T-helper 2 cell treated with Interferon-gamma antibody and Interleukin-4, amounts not matched to agents 5 μg/mL and 100 μg/mL, for 36 hours (primary cell): ENCODE measurements at places on chromosomes 13 and 19.

GRCh38 chr19:22807061-22807835, 23.3 kb upstream of the ZNF99 start:
- no peak for DNase-seq

DNA sequence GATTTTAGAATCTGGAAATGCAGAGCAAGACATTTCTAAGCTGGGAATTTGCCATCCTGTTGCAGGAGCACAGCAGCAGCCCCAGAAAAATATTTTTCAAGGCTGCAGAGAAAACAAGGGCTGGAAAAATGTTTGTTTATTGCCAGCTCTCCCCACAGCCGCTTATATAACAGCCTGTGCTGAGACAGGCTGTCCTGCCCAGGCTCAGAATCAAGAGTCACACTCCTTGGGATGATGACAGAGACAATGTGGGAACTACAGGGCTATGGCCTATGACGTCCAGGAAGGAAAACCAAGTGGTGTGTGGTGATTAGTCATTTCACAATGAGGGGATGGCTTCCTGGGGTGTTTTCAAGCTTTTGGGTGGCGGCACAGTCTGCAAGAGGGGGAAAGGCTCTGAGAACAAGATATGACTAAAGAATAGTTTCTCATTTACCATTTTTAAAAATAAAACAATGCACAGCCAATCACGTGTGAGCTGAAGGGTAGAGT, 136.3 kb upstream of the SERP2 start:
- DNase-seq, result peak; percentile 9

DNA sequence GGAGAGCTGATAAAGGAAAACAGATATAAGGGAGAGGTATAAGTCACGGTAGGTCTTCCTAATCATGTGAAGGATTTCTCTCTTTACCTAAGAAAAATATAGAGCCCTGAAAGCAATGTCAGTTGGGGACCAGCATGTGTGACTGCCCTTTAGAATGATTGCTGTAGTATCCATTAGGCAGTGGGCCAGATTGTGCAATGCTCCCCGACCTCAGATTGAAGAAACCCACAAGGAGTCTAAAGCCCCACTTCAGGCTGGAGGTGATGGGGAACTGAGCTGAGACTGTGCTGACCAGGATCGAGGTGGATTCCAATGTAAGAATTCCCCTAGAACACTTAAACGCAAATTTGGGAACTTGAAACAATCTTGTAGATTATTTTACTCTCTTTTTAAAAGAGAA, 614.4 kb downstream of the LIG4 start:
- no peak for DNase-seq

- DNase-seq, result no peak
Observed at GRCh38 chr19:5321851-5322681, 18.5 kb downstream of the PTPRS start.

GRCh38 chr13:104466016-104466415, 1399.8 kb upstream of the SLC10A2 start:
- DNase-seq, result no peak

DNA sequence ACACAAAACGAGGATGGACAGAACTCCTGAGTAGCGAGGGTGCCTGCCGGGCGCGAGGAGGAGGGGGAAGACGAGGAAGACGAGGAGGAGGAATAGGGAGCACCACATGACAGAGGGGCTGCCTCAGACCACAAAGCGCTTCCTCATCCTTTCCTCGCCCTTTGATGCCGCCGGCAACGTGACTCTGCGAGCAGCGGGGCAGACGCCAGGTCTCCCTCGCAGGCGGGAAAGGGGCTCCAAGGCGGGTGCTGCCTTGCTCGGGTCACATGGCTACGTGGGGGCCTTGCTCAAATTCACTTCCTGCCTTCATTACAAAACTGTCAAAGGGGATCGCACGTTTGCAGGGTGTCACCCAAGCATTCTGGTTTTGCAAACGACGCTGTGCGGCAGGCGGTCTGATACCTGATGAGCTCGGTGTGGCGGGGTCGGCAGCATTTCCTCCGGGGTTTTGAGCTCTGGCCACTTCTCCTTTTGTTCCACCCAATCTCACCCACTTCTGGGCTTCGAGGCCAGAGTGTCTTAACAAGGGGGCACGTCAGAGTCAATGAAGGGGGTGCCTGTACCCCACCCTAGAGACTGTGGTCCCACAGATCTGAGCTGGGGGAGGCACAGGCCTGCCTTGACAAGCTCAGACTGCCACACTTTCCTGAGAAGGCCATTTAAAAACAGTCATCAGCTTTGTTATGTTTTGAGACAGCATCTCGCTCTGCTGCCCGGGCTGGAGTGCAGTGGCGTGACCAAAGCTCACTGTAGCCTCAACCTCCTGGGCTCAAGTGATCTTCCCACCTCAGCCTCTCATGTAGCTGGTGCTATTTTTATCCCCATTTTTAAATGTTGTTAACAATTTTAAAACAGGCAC, 14.9 kb downstream of the MAP2K2 start:
- DNase-seq, result no peak

GRCh38 chr13:73235385-73235784, 176.6 kb downstream of the KLF5 start:
- DNase-seq, result no peak

DNA sequence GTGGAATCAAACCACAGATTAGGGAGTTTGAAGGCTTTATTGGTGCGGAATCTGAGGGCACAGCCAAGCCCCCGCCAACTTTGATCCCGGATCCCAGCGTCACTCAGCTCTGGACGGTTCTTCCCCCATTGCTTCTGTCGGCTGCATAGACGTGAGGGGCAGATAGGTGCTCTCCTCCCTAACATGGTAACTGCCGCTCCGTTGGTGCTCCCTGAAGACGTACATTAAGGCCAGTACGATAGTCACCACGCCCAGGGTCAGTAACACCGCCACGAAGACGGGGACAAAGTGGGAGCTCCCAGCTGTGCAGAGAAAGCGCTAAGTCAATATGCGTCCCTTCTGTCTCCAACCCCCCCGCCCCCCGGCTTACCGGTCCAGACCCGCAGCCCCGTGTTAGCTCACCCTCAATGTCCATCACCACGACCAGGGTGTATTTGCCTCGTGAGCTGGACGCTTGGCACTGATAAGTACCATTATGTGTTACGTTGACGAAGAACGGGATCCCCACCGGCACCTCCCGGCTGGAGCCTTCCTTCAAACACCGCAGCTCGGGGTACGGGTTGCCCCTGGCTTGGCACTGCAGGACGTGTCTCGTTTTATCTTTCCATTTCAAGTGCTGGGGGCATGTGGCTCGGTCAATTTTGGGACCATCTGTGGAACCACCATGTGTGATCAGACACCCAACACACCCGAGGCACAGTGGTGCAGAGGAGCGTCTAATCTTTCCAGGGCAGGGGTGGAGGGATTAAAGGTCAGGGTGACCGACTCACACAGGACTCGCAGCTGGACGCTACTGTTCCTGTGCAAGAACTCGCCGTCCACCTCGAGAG, 644 bp upstream of the RAVER1 start:
- no peak for DNase-seq

DNA sequence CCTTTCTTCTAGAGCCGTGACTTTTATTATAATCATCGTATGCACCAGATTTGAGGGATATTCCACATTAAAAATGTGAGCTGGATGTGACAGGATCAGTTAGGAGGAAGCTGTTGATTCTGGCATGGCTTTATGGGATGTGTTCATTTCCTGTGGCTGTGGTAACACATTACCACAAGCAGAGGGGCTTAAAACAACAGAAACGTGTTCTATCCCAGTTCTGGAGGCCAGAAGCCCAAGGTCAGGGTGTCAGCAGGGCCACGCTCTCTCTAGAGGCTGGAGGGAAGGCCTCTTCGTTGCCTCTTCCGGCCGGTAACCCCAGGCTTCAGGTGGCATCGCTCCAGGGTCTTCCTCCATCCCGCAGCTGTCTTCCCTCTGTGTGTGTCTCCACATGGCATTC, 14.5 kb downstream of the MED25 start:
- no peak for DNase-seq

DNA sequence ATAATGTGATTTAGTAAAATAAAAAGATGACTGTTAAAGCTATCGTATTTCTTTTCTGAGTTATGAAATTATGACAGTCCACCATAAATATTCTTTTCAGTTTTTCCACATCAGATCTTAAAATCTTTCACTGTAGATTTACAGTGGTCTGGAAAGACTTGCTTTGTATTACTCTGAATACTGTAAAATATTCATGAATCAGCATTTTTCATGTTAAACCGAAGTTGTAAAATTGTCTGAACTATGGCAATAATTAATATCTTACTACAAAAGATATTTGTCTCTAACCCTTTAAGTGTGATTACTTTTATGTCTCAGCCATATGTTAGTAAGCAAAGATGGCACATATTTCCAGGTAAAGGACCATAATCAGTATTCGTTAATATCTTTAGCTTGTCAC, 1397.2 kb upstream of the PCDH9 start:
- DNase-seq, result no peak
